AG09309 (cell line): ENCODE measurements at places on chromosomes 11 and 22.

GRCh38 chr22:17964156-17964555 lies 60.2 kb downstream of the MICAL3 start:
- DNase-seq, result no peak

- no peak for DNase-seq
These were observed 845.0 kb downstream of the TBC1D22A start for GRCh38 chr22:47607486-47607885.

- DNase-seq, result no peak
These were observed 12.5 kb upstream of the TMPRSS6 start for GRCh38 chr22:37121887-37122591.

GRCh38 chr22:20748731-20749428 lies 25.0 kb upstream of the SERPIND1 start:
- DNase-seq, result no peak

DNA sequence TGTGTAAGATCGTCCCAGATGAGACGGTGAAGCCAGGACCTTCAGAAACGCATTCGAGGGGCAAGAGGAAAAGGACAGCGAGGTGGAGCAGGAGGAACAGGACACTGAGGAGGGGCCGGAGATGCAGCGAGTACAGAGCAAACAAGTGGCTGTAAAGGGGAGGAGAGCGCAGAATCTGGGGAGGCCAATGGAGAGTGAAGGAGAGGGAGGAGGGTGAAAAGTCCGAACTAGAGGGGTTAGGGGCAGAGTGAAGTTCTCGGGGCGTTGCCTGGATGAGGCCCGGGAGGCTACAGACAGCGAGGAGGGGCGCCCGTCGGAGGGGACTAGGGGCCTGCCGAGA lies 8.8 kb upstream of the PPIL2 start:
- no peak for DNase-seq

DNA sequence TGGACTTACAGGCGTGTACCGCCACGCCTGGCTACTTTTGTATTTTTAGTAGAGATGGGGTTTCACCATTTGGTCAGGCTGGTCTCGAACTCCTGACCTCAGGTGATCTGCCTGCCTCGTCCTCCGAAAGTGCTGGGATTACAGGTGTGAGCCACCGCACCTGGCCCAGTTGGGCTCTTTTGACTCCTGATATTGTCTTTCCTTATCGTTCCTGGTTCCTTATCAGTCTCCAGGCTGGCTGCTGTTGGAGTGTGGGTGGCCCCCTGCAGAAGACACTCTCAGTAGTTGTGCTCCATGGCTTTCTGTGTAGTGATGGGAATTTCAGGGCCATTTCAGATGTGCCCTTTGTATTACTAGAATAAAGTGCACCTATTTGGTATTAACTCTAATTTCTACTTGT lies 55.3 kb downstream of the C22orf31 start:
- DNase-seq, result no peak

GRCh38 chr11:12634329-12634728 lies 39.9 kb upstream of the TEAD1 start:
- DNase-seq, result no peak

DNA sequence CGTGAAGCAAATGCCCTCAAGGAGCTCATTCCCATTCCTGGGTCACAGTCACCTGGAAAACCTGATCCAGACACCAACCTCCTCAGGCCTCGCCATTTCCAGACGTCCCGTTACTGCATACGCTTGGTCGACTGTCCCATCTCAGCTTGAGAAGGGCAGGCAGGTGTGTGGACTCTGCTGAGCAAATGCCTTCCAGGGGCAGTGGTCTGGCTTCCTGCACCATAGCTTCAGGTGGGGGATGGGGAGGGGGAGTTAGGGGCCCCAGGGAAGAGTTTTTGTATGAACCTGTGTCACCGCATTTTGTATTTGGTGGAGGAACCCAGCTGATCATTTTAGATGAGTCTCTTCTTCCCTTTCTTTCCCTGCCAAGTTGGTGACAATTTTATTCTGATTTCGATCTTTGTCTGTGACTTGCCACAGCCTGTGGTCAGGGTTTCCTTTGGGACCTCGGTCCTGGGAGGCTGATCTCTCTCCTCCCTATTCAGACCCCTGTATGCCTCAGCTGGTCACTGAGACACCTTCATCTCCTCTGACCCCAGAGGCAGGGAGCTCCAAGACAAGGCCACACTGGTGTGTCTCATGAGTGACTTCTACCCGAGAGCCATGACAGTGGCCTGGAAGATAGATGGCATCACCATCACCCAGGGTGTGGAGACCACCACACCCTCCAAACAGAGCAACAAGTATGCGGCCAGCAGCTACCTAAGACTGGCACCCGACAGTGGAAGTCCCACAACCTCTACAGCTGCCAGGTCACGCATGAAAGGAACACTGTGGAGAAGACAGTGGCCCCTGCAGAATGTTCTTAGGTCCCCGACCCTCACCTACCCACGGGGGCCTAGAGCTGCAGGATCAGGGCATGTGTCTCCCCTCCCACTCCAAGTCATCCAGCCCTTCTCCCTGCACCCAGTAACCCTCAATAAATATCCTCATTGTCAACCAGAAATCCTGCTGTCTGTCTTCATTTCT lies 22.9 kb downstream of the IGLL5 start:
- no peak for DNase-seq

GRCh38 chr11:121722431-121723245 lies 269.9 kb upstream of the SORL1-AS1 start:
- DNase-seq, result peak; percentile 32

GRCh38 chr11:1310318-1310687 lies 871 bp upstream of the TOLLIP start:
- no peak for DNase-seq

GRCh38 chr11:130070109-130070845 lies 583 bp downstream of the APLP2 start:
- no peak for DNase-seq

DNA sequence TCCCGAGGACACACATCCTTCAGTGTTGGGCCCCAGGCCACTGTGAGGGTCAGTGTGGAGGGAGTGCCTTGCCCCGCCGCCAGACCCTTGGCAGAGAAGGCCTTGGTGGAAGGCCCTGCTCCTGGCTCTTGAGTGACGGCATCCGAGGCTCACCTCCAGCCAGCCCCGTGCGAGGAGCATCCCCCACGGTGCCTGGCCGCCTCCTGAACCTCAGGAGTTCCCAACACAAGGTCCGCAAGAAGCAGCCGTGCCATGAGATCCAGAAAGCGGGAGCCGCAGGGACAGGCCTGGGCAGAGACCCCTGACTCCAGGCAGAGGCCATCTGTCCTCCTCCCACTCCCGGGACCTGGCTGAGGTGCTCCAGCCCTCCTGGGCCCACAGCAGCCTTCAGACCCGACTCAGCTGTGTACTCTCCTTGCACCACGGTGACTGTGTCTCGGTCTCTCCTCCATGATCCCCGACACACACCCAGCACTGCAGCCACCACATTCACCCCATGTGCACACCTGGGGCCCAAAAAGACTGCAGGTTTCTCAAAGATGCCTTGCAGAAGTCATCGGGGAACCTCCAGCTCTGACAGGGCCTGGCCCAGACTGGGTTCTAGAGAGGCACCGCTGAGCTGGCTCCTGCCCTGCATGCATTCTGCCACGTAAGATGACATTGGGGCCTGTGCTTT lies 870.2 kb downstream of the BRD1 start:
- DNase-seq, result no peak

DNA sequence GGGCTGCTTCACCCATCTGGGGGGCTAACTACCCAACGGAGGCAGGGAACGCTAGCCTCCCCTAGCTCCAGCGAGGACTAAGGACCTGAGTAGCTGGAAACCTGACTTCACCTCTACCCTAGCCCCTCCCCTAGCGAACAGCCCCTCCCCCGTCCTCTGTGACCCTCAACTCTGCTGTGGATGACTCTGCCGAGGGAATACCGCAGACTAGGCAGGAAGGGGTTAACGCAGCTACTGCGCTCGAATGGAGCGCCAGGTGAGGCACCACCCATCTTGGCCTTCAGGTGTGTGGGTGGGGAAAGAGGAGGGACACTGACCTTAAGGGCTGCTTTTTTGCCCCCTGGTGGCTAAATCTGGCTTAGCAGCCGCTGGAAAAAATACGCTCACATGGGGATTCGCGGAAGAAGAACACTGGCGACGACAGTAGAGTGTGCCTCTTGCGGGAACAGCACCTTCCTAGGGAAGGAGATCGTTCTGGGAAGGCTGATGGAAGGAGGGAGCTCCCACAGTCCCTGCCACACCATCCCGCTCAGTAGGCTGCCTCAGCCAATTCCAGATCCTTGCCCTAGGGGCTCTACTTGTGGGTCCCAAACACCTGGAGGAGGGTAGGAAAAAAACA lies 4.5 kb upstream of the BCL9L start:
- DNase-seq, result no peak

DNA sequence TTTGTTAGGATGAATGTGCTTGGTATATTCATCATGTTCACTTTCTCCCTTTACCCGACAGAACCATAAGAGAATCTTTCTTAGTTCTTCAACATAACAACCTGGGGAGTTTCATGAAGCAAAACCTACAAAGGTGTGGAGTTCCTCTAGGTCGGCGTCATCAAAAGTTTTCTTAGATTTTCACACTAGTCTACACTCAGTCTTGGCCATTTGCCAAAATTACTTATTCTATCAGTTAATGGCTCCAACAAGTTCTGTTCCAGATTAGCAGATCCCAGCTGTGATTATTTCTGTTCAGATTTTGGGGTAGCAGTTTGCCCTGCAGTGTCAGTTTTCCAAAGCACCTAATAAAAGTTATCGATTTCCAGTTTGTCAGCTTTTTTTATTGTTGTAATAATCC lies 935.8 kb upstream of the RAG2 start:
- DNase-seq, result no peak

DNA sequence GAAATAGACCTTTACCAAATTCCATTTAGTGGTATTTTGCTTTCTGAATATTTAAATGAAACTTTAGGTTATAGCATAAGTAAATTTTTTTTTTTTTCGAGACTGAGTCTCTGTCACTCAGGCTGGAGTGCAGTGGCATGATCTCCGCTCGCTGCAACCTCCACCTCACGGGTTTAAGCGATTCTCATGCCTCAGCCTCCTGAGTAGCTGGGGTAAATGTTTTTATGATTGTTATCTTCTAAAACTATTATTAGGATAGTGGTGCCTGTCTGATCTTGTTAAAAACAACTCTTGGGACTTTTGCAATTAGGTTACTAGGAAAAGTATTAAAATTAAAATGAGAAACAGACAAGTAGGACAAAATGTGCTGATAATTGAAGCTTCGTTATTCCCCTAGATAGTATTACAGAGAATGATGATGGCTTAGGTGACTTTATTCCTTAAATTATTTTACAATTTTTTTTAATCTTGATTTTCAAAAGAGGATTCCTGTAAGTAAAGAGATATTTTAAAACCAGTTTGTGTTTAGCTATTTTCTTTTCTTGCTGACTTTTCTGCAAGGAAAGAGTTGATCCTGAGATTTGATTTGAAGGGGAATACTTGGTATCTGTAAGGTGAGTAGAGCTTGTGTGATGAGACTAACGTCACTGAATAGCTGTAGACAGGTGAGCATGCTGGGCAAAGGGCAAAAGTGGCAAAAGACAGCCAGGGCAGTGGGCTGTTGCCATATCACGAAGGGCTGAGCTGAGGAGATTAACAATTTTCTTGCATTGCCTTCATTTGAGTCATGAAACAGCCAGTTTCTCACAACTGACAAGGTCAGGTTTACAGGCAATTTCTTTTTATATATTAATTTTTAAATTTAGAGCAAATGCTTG lies 20.8 kb downstream of the CRKL start:
- no peak for DNase-seq

GRCh38 chr11:96049426-96049825 lies 125.5 kb upstream of the MTMR2 start:
- no peak for DNase-seq

GRCh38 chr11:104222464-104222863 lies 58.5 kb upstream of the PDGFD start:
- DNase-seq, result no peak

DNA sequence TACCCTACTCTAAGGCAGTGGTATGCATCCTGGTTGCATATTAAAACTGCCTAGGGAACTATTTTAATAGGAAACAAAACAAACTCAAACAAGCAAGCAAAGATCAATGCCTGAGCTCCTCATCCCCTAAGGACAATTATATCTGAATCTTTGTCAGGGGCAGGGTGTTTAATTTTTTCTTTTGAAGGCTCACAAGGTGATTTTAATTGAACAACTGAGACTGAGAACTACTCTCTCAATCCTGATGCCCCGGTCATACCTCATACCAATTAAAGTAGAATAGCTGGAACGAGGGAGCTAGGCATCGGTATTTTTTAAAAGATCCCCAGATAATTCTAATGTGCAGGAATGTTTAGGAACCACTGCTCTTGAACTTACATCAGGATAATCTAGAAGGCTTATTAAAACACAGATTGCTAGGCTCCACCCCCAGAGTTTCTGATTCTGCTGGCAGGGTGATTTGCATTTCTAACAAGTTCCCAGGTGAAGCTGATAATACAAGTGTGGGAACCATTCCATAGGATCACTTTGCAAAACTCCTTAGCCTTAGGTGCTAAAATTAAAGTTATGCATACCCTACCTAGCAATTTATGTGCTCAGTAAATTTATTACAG lies 416.5 kb downstream of the GUCY1A2 start:
- no peak for DNase-seq

DNA sequence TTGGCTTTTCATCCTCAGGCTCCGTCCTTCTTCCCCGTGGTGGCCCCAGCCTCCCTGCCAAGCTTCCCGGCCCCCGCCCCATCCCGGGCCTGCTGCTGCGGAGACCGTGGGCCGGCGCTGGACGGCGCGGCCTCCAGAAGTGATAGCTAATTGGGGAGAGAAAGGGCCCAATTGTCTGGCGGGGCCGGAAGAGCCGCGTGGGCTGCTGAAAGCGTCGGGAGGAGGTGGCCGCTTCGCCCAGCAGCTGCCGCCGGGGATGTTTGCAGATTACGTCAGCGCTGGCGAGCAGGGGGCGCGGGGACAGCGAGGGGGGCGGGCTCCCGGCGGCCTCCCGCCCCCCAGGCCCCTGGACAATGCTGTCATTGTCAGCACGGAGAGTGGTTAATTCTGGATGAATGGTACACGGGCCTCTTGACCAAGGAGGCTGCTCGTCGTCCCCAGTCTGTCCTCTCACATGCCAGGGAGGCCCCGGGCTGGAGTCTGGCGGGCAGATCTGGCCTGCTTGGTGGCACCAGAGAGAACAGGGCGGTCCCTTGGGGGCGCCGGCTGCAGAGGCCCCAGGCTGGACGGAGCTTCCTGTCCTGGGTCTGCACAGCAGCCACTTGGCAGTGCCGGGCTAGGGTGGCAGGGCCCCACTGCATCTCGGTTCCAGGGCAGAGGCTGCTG lies 1.6 kb downstream of the SMIM38 start:
- no peak for DNase-seq

DNA sequence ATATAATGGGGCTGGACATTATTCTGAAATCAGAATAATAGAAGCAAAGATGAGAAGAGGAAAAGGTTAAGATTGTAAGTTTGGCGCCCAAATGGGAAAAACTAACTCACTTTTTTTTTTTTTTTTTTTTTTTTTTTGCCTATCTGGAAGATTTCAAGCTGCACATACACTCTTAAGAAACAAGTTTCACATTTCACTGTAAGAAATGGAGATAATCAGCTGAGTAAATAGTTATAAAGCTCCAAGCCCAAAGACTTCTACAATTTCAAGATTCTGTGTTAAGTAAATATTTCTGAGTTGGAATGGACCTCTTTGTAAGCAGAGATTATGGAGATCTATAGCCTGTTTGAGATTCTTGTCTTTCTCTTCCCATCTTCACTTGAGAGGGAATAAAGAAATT lies 140.0 kb downstream of the SLC17A6 start:
- DNase-seq, result no peak
